ENCODE measurements at places on chromosomes 11 and 22.

DNA sequence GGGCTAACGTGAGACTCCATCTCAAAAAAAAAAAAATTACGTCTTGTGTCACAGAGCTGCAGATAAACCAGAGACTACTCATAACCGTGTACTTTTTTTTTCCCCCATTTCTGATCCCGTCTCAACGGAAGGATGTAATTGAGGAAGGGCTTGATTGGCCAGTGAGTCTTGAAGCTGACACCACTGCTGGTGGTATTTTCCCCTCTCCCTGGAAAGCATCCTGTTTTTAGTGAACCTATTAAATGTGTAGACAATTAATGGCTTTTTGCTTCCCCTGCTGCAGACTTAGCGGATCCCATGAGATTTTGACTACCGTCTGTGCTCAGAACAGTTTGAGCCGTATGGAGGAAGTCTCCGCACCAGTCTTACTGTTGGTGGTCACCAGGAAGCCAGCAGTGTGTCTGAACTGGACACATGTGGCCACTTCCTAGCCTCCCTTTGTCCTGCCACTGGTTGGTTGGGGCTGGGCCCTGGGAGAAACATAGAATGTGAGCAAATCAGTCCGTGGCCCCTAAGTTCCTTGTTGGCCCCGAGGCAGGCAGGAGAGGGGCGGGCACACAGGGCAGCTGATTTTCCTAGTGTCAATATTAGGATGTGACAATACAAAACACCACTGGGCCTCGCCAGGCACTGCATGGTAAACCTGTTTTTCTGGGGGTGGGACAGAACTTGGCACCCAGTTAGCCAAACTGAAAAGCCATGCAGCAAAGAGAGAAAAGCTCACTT is 3.1 kb downstream of the BIK start:
- no peak for DNase-seq

DNA sequence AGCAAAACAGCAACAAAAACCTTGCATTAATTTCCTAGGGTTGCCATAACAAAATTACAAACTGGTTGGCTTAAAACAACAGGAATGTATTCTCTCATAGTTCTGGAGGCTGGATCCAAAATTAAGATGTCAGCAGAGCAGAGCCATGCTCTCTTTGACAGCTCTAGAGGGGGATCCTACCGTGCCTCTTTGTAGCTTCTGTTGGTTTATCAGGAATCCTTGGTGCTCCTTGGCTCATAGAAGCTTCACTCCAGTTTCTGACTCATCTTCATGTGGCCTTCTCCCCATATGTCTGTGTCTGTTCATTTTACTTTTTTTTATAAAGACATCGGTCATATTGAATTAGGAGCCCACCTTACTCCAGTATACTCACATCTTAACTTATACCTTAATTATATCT is 90.5 kb upstream of the POU2AF2 start:
- no peak for DNase-seq

DNA sequence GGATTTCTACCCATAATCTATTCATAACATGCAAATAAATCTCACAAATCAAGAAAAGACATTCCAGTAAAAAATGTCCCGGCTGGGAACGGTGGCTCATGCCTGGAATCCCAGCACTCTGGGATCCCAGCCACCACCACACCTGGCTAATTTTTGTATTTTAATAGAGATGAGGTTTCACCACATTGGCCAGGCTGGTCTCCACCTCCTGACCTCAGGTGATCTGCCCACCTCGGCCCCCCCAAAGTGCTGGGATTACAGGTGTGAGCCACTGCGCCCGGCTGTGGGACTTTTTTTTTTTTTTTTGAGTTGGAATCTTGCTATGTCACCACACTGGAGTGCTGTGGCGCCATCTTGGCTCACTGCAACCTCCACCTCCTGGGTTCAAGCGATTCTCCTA is 4.7 kb downstream of the CHID1 start:
- no peak for DNase-seq

DNA sequence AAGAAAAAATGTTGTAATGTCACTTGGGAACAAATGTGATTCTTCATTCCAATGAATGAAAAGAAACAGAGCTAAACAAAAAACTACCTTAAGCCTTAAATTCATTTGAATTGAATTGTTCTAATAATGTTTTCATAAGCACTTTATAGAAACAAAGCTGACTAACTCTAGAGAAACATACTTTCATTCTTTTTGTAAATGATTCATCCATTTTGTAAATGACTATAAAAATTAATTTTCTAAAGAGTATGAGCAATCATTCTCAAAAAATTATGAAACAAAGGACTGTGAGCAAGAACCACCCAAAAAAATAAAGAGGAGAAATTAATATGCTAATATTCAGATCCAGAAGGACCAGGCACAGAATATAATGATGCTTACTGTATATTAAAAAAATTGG is 986.5 kb upstream of the CHORDC1 start:
- DNase-seq: no peak

- peak; percentile 11 for DNase-seq
These were observed 1395.9 kb downstream of the BRD1 start for GRCh38 chr22:48431536-48432315.

- DNase-seq: no peak
These were observed 12.3 kb upstream of the SOX10 start for GRCh38 chr22:37996515-37997246.

Measured in AG20443 (cell line).